ENCODE measurements at places on chromosomes 11 and 22.

DNA sequence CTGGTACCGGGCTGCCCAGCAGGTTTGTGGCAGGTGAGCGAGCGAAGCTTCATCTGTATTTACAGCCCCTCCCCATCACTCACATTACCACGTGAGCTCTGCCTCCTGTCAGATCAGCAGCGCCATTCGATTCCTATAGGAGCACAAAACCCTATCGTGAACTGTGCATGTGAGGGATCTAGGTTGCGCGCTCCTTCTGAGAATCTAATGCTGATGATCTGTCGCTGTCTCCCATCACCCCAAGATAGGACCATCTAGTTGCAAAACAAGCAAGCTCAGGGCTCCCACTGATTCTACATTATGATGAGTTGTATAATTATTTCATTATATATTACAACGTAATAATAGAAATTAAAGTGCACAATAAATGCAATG is 15.8 kb upstream of the VSIG10L2 start:
- no peak for DNase-seq

DNA sequence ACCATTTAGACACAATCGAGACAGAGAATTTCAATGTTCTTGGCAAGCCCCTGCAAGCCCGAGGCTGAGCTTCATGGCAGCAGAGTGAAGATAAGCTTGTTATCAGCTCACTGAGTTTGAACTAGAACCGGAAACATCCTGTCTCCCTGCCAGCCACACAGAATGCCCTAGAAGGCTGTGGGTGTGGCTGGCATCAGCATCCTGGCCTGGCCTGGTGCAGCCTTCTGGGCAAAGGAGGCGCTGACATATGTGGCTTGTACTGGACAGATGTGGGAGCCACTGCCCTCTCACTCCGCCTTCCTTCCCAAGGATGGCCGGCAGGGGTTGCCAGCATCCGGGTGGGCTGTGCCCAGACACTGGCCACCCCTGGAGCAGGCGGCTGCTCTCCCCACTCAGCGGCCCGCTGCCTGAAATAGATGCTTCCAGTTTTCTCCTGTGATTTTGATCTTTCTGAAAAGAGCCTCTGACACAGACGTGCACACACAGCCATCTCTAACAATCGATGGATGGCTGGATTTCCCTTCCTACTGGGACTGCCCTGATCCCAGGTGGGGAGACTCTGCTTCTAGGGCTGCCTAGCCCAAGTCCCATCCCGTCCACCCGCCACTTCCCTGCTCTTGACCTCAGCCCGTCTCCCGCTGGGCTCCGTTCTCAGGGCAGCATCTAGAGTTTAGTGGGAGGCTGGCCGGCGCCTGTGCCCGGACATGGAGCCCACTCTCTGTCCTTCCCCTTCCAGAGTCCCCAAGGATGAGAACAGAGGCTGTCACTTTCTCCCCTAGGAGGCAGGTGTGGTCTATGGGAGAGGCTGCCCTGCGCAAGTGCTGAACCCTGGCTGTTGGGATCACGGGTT is 149.7 kb downstream of the CTTN start:
- no peak for DNase-seq

GRCh38 chr11:35911616-35912165 is 32.2 kb upstream of the LDLRAD3 start:
- DNase-seq, result peak; percentile 18

DNA sequence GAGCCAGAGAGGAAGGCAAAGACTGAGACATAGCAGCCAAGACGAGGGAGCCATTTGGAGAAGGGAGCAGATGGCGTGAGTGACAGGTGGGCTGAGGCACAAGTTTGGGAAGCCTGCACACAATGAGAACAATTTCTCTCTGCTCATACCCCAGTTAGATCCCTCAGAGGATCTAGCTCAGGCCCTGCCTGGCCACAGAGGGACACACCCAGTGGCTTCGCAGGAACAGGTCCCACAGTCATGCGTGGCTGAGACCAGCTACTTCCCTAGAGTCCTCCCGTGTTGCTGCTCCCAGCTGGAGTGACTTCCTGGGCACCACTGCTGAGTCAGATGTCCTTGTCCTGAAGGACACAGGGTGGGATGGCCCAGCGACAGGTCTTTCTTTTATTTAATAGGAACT is 33.4 kb upstream of the LYVE1 start:
- no peak for DNase-seq
